ENCODE measurements at places on chromosomes 13 and 19.
A peak's percentile ranks its signal among the peaks of the same experiment; 100 is the strongest.

DNA sequence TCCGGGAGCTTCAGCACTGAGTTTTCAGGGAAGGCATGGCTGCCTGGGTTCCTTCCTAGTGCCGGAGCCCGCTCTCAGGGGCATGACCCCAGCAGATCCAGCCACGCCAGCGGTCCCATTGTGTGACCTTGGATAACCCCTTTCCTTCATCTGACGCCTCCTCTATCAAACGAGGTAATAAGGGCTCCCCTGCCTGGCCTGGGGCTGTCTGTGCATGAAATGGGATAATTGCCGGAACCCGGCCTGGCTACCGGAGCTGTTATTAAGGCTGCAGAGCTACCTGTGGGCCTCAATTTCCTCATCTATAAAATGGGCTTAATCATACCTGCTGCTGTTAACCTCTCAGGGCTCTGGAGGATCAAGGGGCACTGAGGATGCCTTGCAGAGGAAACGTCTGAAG lies 18.3 kb upstream of the NFIC start:
- DNase-seq, result no peak

DNA sequence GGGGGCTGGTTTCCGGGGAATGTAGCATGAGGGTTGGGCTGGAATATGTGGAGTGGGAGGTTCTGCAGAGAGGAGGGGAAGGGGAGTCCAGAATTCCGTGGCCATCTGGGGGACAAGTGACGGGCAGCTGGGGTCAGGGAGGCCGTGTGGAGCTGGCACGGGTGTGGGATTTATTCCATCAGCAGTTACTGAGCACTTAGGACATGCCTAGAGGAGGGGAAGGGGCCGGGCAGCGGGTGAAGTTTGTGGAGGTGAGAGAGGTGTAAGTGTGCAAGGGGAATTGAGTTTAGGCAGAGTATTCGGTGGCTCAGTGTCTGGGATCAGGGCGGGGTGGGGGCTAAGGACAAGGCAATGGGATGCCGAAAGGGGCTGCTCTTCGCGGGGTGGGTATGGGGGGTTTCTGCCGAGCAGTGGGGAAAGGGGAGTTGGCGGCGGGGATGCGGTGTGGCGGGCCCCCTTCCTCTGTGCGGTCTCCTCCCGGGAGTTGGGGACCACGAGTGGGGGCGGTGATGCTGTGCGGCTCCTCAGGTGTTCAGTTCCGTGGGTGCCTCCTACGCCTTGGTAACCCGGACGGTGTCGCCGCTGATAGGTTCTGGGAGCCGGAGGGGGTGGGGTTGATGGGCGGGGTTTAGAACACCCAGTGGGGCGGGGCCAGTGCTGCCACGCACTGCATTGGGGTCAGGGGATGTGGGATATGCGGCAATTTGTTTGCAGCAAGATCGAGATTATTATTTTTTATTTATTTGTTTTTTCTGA lies 5.4 kb downstream of the CCDC61 start:
- DNase-seq, result no peak

- no peak for DNase-seq
Measured at GRCh38 chr13:90217275-90217674, 1130.2 kb upstream of the MIR17HG start.

DNA sequence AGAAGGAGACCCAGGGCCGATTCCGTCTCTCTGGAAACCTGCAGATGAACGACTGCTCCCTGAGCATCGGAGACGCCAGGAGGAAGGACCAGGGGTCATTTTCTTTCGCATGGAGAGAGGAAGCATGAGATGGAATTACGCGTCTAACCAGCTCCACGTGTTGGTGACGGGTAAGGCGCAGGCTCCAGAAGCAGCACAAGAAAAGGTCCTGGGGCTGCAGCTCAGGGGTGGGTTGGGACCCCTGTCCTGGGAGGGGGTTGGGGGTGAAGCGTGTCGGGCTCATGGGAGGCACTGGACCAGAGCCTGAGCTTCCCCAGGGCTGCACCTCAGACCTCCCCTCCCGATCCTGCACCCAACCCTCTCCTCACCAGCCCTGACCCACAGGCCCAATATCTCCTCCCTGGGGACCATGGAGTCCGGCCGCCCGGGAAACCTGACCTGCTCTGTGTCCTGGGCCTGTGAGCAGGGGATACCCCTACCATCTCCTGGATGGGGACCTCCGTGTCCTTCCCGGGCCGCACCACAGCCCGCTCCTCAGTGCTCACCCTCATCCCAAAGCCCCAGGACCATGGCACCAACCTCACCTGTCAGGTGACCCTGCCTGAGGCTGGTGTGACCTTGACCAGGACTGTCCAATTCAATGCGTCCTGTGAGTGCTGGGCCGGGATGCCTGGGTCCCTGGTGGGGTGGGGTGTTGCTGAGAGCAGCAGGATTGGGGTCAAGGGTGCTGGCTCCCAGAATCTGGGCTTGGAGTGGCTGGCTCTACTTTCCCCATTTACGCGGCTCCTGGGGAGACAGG lies 39.6 kb upstream of the CD33 start:
- no peak for DNase-seq

DNA sequence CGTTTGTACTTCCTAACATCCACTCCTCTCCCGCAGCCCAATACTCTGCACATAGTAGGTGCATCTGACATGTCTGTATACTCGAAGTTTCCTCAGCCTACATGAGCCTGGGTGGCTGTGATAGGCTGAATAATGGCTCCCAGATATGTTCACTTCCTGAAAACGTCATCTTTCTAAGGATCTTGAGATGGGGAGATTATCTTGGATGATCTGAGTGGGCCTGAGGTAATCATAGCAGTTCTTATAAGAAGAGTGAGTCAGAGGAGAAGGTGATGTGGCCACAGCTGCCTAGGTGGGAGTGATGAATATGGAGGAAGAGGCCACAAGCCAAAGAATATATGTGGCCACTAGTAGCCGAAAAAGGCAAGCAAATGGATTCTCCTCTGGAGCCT lies 84.2 kb downstream of the AKAP11 start:
- DNase-seq, result no peak

DNA sequence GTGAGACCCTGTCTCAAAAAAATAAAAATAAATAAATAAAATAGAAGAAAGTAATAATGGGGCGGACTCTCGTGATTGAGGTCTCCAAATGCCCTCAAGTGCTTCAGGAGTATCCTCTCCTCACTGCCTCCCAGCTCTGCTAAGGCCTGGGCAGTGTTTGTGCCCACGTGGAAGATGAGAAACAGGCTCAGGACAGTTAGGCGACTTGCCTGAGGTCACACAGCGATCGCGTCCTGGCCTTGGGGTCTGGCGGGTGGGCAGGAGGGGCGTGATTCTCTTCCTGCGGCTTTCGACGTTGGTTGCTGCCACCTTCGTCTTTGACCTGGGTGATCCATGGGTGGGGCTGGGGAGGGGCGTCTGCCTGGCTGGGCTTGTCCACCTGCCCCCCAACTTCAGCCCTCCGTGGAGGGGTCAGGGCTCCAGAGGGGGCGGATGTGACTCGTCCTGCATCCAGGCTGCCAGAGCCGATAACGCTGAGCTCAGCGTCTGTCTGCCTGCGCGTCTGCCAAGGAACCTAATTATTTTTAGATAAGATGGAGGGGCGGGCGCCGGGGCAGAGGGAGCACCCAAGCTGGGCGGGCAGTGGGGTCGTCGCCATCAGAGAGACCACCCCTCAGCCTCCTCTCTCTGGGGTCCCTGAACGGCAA lies 56.9 kb downstream of the NFIC start:
- no peak for DNase-seq

DNA sequence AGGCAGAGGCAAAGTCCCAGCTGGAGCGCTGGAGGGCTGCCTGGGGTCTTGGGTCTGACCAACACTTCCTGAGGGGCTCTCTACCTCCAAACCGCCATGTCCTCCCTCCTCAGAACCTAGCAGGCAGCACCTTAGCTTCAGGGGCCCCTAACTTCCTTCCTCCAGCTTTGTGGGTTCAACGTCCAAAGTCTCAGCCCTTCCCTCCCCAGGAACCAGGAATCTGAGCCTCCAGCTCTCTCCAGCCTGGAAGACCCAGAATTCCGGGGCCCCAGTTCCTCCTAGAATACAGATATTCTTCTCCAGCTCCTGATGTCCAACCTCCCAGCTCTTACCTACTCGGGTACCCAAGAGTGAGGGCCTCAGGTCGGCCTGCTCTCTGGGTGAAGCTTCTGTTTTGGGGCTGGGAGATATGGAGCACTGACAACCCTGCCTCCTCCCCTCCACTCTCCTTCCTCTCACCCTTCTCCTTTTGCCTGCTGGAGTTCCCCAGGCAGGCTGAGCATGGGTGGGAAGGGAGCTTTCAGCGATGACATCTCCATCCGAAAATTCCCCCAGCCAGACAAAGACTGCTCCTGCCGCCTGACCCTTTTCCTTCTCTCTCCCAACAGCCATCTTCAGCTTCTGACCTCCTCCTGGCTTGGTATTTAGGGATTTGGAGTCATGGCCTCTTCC lies 3.5 kb downstream of the TMEM150B start:
- DNase-seq, result no peak

DNA sequence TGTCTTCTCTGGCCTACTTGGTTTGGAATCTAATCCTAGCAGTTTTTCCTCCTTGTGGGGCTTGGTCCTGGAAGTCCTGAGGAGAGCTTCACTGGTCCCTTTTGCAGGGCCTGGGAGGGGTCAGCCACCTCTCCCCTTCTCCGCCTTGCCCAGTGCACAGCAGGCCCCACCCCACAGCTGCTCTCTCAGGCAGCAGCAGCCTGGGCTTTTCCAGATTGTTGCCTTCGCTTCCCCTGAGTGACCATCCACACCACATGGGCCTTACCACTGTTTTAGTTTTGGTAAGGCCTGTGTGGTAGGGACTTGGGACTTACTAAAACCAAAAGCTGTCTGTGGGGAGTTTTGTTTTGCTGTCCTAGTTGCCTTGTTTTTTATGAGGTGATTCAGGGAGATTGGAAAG lies 11.5 kb downstream of the MPHOSPH8 start:
- no peak for DNase-seq

GRCh38 chr13:77465603-77466195 lies 69.8 kb upstream of the SCEL start:
- no peak for DNase-seq

DNA sequence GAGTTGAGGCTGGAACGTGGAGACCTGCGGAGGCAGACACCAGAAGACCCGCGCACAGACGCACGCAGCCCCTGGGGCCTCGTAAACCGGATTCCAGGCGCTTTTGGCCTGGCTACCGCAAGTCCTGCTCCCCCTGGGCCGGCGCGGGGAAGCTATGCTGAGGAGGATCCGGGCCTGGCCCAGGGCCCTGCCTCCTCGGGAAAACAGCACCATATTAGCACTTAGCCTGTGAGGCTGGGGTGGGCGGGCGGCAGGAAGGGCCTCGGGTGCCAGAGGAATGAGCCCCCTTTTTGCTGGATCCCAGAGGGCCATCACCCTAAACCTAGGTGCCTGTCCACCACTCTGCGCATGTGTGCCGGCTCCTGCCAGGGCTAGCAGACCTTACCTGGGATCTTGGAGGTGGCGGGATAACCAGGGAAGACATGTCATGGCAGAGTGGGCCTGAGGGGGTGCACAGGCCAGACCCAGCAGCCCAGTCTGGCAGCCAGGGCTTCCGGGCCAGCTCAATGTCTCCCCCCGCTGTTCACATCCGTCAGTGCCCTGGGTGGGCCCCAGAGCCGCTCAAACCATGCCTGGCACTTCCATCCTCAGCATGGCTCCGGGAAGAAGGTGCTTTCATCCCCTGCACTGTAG lies 7.3 kb downstream of the ELOF1 start:
- no peak for DNase-seq

DNA sequence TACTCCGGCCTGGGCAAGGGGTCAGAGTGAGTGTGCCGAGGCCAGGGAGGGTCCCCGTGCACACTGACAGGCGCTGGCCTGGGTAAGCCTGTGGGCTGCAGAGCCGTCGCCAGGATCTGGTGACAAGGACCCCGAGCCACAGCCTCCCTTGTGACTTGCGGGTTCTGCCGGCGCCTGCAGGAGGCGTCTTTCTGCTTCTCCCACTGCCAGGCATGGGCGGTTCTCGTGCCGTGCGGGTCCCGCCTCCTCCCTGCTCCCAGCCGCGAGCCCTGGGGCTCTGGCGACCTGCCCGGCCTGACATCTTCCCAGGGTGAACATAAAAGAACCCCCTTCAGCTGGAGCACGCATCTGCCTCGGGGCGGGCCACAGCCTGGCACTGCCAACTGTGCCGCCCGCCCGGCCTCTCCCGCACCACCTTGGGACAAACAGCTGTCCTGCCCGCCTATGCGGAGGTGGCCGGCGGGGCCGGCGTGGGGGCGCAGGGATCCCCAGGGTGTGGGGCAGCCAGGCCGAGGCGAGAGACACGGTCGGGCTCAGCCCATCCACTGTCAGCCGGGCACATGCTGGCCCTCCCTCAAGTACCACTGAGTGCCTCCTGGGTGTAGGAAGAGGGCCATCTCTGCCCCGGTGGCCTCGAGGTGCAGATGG lies 1.5 kb upstream of the HCN2 start:
- DNase-seq, result peak; percentile 83

- DNase-seq, result no peak
Measured at GRCh38 chr19:17385878-17386611, 8.0 kb downstream of the CCDC194 start.

DNA sequence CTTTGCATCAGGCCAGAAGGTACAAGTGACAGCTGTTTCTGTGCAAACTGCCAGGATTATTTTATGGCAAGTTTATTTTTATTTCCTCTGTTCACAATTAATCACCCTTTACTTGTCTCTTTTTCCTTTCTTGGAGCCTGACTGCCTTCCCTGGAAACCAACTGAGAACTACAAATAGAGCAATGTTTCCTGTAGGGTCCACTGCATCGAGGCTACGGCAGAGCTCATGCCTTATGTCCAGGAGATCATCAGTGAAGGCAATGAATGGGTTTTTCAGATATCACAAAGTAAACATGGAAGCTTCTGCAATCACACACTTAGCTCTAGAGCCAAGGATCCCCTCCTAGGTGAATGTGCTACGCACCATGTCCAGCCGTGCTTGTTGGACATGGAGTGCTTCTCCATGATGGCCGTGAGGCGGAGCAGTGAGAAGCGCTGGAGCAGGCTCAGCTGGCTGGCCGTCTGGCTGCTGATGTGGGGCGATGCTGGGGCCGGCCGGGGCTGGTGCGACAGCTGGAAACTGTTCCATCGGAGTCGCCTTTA lies 110.9 kb downstream of the KL start:
- no peak for DNase-seq

DNA sequence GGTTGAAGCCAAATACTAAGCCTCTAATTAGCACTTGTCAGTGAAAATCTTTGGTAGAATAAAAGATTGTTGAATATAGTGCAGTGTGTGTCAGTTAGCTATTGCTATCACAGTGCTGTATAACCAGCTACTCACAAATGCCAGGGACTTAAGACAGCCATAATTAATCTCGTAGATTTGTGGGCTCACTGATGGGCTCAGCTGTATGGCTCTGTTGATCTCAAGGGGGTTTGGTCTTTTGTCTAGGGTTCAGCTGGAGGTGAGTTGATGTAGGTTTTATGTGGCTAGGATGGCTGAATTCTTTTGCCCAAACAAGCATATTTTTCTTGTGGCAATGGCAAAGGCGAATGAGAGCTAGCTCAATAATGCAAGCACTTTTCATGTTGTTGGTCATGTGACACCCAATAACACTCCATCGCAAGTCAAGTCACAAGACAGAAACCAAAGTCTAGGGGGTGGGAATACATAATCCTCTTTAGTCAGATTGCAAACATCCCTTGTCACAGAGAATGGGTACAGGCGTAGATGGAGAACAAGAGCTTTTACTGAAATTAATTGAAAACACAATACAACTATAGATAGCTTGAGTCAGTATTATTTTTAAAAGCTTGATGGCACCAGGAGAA lies 121.7 kb upstream of the EDNRB start:
- DNase-seq, result no peak

GRCh38 chr13:29605860-29606526 lies 10.5 kb upstream of the SLC7A1 start:
- DNase-seq, result no peak

Data from NCI-H2107 (cell line).